ENCODE measurements at places on chromosomes 16 and 17.

DNA sequence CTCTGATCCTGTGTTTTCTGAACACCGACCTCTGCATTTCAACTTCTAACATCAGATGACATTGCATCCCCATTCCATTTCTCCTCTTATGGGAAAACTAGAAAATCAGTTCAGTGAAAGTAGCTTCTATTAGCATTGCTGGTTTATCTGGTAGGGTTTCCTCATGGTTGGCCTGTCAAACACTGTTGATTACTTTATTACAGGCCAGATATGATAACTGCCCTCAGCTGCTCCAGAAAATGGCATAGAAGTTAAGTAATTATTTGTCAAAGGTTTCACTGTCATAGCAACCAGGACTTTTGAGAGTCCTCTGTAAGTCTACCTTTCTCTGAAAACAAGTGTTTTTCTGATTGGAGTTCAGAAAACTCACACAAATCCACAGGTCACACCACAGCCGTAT, 3.0 kb downstream of the GFOD2 start:
- no peak for DNase-seq

DNA sequence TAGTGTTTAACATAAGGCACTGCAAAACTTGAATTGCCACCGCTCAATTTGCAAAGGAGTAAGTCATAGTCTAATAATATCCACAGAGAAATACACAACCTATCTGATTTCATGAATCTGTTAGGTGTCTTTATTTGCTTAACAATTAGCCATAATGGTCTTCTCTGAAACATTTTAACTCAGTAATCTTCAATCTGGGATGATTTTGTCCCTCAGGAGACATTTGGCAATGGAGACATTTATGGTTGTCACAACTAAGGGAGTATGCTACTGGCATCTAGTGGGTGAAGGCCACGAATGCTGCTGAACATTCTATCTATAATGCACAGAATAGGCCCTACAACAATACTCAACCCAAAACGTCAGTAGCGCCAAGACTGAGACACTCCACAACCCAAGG, 4.3 kb downstream of the UBE2G1 start:
- DNase-seq, result no peak

DNA sequence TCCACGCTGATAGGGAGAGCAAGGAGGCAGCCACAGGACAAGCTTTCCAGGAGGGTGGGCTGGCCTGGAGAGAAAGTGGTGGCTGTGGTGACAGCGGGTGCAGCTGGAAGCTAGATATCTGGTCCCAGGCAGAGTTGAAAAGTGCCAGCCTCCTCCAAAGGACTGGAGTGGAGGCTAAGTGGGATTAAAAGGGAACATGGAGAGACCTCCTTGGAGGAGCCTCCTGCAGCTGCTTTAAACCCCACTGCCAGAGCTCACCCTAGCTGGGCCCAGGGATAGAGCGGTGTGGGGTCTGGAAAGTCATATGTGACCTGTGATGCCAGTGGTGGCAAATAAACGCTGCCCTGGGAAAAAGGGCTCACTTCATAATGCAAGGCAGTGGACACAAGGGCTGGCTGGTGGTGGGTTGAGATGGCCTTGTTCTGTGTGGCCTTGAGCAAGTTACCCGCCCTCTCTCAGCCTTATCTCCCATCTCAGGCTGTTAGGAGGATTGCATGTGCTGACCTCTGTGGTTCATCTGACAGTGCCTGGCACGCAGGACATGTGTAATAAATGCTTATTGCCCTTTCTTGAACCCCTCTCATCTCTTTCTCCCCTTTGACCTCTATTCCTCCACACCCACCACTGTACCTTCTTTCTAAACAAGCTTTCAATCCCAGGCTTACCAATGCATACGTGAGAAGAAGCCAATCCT, 61.0 kb upstream of the LGALS9 start:
- no peak for DNase-seq

- no peak for DNase-seq
Measured at GRCh38 chr16:19284207-19284606, 1.3 kb upstream of the CLEC19A start.

GRCh38 chr16:10835281-10835931, 16.8 kb upstream of the TVP23A start:
- peak; percentile 72 for DNase-seq

GRCh38 chr17:79090443-79091225, 16.0 kb downstream of the ENGASE start:
- DNase-seq, result no peak

- DNase-seq, result no peak
Measured at GRCh38 chr16:48562475-48562874, 47.5 kb downstream of the N4BP1 start.

GRCh38 chr16:24396350-24397271, 140.5 kb downstream of the CACNG3 start:
- DNase-seq, result no peak

GRCh38 chr16:31461921-31462804, 2.9 kb downstream of the ARMC5 start:
- DNase-seq, result no peak

DNA sequence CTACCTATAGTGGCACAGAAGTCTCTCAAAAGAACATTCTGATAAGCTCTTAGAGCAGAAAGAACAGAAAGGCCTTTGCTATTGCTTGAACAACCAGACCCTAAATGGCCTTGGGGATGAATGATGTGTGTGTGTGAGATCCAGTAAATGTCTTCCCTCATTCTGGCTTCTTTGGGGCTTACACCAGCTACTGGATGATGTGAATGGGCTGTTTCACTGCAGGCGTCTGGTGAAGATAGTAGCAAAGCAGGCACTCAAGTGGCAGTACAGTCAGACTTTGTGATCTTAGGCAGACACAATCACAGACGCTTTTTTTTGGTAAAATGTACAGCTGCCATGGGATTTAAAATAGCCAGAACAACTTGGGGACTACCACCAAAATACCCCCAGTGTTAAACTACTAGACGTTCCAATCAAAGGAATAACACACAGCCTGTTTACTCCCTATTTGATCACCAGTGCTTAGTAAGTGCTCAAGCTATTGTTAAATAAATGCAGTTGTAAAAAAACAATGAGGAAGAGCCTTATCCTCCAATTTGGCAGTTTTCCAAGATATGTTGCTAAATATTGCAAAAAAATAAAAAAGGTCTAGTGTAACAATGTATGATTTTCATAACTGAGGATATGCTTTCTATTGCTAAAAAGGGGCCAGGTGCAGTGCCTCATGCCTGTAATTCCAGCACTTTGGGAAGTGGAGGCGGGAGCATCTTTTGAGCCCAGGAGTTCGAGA, 17.9 kb downstream of the NDUFAB1 start:
- no peak for DNase-seq

DNA sequence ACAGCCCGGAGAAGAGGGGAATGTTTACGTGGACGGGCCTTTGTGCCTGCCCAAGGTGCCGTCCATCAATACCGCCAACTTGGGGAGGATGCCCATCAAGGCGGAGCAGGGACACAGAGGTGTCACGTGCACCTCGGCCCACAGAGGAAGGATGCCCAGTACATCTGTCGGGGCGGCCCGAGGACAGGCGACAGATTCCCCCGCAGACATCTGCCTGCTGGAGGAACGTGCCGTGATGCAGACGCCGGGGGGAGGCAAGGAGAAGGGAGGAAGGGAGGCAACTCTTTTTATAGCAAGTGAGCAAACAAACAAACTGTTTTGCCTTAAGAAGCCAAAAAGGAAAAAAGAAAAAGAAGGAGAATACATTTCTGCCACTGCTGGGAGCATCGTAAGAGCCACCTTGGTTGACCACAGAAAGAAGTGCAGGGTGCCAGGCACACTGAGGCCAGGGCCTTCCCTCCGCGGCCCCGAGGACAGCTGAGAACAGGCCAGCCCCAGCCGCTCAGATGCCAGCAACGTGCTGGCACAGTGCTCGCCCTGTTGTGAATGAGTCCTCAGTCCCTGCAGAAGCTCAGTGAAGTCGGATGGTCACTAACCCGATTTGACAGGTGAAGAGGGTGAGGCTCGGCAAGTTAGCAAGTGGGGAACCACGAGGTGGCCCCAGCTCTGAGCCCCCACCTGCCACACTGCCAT, 146.4 kb downstream of the RBFOX3 start:
- no peak for DNase-seq

GRCh38 chr17:7235693-7236665, 1.7 kb upstream of the DVL2 start:
- no peak for DNase-seq

- DNase-seq, result no peak
Measured at GRCh38 chr17:78419970-78420815, 41.7 kb downstream of the PGS1 start.

DNA sequence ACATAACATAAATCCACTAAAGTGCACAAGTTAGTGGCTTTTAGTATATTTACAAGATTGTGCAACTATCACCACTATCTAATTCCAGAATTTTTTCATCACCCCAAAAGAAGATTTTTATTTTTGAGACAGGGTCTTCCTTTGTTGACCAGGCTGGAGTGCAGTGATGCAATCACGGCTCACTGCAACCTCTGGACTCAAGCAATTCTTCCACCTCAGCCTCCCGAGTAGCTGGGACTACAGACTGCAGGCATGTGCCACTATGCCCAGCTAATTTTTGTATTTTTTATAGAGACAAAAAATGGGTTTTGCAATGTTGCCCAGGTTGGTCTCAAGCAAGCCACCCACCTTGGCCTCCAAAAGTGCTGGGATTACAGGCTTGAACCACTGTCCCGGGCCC, 15.1 kb downstream of the DRC7 start:
- DNase-seq, result no peak

DNA sequence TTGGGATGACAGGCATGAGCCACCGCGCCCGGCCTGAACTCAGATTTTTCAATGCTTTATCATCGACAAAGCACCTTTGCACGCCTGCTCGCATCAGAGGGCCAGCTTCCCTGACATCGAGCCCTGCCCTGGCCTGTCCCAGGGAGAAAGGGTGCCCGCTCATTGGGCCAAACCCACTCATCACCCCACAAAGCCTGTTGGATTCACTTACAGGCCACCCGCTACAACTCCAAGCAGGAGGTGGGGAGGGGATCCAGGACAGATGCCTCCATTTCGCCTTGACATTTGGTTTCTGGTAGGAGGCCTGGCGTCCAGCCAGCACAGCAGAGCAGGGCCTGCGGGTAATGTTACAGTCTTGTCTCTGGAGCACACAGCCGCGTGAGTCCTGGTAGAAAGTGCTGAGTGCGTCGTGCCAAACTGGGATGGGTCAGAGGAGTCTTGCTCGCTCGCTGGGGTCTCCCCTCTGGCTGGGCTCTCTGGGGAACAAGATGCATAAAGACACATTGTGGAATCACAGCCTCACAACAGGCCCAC, 19.8 kb downstream of the SMTNL2 start:
- DNase-seq, result no peak
